ENCODE measurements at places on chromosomes 3 and 15.

DNA sequence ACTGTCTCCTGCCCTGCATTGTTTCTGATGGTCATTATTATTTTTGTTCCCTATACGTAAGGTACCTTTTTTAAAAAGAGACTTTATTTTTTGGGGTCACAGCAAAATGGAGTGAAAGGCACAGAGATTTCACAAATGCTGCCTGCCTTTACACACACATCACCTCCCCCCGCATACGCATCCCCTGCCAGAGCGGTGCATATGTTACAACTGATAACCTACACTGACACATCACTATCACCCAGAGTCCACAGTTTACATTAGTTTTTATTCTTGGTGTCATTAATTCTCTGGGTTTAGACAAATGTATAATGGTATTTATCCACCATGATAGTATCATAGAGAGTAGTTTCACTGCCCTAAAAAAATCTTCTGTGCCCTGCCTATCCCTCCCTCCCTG, 43.6 kb upstream of the KLF13 start:
- no peak for DNase-seq

DNA sequence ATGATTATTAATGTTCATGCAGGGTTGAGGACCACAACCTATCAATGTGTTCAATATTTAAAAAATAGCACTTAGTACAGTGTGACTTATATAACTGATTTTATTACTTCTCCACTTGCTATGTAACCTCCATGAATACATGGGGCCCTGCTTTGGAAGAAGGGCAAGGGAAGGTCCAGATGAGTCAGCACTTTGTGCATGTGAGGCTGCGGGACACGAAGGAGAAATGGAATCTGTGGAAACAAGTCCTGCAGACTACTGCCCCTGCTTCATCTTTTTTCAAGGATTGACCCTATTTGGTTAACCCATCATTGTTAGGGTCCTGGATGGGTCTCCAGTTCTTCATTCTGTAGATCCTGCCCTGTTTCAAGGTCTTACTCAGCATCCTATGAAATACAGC, 1.6 kb downstream of the NXPE3 start:
- no peak for DNase-seq

DNA sequence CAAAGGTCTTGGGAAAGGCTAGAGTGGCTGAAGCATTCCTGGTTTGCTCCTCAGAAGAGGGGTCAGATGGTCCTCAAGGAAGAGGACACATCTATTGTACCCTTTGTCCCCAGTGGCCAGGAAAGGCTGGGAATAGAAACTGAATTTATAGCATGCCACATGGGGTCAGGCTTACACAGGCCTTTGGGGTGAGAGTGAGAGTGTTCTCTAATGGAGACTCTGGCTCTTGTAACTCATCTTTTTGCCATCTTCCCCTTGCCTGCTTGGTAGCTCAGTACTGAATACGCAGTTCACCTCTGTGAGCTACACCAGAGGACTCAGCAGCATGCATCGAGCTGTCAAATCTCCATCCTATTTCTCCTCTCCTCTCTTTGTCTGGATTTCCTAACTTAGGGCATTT, 87.5 kb downstream of the ATP2B2 start:
- peak; percentile 24 for DNase-seq

DNA sequence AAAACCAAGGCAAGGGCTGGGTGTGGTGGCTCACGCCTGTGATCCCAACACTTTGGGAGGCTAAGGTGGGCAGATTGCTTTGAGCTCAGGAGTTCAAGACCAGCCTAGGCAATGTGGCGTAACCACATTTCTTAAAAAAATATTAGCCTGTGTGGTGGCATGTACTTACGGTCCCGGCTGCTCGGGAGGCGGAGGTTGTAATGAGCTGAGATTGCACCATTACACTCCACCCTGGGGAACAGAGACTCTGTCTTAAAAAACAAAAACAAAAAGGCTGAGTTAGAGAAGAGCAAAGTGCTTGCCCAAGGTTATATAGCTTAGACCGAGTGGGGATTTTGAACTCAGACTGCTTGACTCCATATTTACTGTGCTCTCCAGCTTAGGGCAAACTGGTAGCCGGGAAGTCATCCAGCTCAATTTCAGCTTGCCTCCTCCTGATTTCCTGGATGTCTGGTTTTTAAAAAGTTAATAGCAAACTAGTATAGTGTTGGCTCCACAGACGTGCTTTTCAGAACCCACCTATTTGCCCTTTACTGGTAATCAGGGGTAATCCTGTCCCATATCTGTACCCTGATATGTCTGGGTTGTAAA, 138.9 kb downstream of the CACNA1D start:
- DNase-seq = no peak

DNA sequence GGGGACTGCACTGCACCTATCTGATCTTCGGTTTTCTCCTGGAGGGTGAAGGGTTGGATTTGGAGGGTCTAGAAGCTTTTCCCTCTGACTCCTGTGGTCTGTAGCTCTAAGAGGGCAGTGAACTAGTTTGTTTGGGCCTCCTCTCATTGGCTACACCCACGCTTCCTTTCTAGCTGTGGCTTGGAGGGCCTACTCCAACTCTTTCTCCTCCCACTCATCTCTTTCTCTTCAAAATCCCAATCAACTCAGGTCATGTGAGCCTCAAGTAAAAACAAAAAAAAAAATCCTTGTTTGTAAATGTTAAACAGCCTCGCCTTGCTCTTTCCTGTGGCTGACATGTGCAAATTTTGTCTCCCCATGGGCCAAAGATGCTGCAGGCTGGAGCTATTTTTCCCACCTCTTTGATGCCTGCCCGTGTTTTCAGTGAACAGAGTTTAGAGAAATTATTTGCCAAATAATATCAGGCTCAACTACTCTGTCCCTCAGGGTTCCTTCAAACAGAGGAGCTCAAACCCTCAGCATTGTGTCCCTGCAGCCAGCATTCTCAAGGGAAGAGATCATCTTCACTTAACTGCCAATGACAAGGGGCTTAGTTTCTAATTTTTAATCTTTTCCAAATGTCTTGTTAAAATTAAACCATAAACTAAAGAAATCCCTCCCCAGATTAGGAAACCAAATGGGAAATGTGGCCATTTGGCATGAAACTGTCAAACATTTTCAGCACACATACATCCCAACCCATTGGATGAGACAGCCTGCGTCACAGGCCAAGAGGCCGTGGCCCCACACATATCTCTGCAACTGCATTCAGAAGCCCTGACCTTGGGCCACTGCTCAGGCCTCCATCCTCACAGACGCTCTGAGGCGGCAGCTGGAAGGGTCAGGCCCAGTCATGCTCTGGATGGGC, 114.8 kb upstream of the THBS1 start:
- no peak for DNase-seq

- no peak for DNase-seq
These were observed 699.4 kb downstream of the ZPLD1 start for GRCh38 chr3:103134023-103134724.

- DNase-seq = no peak
These were observed 34.7 kb upstream of the CDCP1 start for GRCh38 chr3:45180899-45181298.

DNA sequence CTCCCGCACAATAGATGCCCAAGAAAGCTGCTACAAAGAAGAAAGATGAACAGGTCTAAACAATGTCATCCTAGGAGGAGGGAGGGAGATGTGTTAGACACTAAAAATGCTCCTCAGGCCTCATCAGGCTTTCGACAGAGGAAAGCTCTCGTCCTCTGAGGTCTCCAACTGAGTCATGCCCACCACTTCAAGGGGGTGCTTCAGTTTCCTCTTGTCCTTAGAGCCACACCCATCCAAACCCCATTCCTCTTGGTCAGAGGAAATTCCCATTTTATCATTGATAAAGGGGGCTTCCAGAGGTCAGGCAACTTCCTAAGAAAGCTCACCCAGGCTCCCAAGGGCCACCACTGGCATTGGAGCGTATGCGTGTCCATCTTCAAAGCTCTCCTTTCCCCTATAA, 50.1 kb downstream of the HEG1 start:
- DNase-seq = no peak

DNA sequence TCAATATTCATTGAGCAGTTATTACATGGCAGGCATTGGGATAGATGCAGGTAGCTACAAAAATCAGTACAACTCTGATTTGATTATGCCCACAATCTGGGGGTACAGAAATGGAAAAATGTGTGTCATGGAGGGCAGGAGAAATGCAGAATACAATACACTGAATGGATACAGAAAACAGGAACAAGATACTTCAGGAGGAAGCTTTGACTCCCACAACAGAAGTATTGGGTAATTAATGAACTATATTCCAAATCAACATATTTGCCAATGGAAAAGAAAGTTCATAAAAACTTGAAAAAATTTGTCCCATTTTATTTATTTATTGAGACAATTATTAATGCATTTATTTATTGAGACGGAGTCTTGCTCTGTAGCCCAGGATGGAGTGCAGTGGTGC, 207.0 kb downstream of the SUCLG2 start:
- no peak for DNase-seq

- DNase-seq = no peak
These were observed 442.8 kb downstream of the FGF12 start for GRCh38 chr3:192284443-192285072.

DNA sequence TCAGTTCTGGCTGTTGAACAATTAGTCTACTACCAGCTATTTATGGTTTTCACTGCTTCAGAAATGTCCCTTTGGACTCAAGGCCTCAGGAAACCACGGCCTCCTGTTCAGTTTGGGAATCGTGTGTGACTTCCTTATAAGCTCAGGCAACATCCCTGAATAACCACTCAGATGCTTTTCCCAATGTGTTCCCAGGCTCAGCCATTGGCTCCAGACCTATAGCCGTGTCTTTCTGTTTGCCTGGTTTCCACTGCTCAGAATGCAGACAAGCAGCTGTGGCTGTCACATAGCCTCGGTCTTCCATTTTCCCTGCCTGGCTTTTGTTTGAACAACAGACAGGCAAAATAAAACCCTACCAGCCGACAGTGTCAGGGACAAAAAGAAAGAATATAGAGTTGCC, 63.2 kb upstream of the ATP2B2 start:
- DNase-seq = no peak

GRCh38 chr3:48548126-48548525, 8.5 kb downstream of the PFKFB4 start:
- no peak for DNase-seq

- DNase-seq = no peak
These were observed 201.4 kb downstream of the UBE3A start for GRCh38 chr15:25237291-25237978.

- peak; percentile 83 for DNase-seq
These were observed 37.3 kb upstream of the NDUFB4 start for GRCh38 chr3:120558771-120559241.

- DNase-seq = no peak
These were observed 75.9 kb downstream of the ZBTB20 start for GRCh38 chr3:115071166-115071565.

DNA sequence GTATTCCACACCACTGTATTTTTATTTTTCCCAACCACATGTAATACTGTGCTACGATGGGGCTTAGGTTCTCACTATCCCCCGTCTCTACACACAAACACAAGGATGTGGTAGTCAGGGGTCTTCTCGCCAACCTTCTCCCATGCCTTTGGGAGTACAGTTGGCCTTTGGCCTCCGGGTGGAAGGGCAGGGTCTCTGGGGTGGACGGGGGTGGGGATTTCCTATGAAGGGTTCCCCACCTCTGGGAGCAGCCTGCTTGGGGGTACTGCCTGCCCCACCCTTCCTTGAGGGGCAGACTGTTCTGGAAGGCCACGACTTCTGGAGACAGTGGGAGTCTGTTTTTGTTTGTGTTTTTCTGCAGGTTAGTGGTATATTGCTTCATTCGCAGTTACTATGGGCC, 21.3 kb upstream of the RAD18 start:
- DNase-seq = no peak

- DNase-seq = peak; percentile 24
These were observed 829 bp downstream of the RNF7 start for GRCh38 chr3:141738891-141739363.

DNA sequence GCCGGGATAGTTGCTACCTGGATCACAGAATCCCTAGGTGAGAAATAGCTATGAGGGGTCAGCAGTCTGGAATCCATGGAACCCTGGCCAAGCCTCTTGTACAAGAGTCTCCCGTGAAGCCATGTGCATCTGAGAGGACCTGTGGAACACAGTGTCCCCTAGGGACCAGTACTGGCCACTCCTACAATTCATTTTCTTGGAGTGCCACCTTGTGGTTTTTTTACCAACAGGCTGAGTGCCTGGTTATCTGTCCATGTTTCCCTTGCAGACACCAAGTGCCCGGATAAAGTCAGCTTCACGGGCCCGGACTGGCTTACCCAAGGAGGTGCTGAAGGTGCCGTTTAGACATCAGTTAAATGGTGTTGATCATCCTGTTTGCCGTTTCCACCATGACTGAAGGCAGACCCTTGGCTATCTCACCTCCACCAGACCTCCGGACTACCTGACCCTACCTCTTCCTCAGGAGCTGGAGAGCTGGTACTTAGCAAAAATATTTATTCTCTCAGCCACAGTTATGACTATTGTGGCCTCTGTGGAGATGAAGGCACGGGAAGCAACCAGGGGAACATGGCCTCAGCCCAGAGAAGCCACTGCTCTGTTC, 93.9 kb downstream of the RBPMS2 start:
- peak; percentile 25 for DNase-seq

GRCh38 chr3:46400000-46400734, 6.7 kb downstream of the CCR5AS start:
- no peak for DNase-seq

GRCh38 chr3:66435989-66436388, 64.8 kb downstream of the LRIG1 start:
- DNase-seq = no peak

DNA sequence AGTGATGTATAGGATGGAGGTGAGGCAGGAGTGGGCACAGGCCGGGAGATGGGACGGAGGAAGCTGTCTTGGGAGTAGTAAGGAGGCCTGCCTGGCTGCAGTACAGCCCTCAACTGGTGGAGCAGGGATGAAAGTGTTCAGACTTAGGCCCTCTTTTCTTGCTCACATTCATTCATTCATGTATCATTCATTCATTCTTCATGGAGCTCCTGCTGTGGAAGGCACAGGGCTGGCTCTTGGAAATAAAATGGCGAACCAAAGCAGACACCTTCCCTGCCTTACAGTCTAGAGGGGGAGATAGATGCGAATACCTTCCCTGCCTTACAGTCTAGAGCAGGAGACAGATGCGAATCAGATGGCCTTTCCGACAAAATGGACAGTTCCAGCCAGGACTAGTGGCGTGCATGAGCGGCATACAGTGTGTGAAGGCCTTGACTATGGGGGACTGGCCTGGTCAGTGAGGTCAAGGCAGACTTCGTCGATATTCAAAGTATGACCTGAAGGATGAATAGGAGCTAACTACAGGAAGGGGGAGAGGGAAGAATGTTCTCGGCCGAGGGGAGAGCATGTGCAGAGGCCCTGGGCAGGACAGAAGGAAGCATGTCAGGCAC, 143.2 kb upstream of the TLE3 start:
- no peak for DNase-seq

DNA sequence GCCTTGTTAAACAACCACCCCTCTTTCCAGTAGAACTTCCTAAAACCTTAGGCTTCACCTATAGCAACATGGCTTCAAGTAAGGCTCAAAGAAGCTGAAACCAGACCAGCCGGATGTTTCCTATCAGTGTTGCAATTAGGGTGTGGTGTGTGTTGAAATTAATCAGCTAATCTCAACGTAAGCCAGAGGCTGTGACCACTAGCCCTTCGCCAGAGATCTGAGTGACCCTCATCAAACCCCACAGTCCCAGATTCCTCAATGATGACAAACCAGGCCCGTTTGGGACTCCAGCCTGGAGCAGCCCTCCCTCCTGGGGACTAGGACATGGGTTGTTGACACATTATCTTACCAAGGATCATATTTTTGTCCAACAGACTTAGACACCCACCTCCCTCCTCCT, 27.3 kb downstream of the CYP11A1 start:
- no peak for DNase-seq

- DNase-seq = no peak
These were observed 18.1 kb upstream of the IL1RAP start for GRCh38 chr3:190495796-190496195.

- no peak for DNase-seq
These were observed 93.9 kb upstream of the VGLL3 start for GRCh38 chr3:87084868-87085267.

GRCh38 chr3:99250821-99251355, 349.4 kb upstream of the DCBLD2 start:
- no peak for DNase-seq
